GM23248 (cell line): ENCODE measurements at places on chromosomes 6 and 20.

GRCh38 chr6:134921721-134922261 lies 28.1 kb downstream of the ALDH8A1 start:
- DNase-seq = no peak
- no peaks in the 10 kb centered on the region for H3K4me1 ChIP-seq
- H3K27ac ChIP-seq = no peak overlapping the region
- no peak overlapping the region for H3K4me3 ChIP-seq

DNA sequence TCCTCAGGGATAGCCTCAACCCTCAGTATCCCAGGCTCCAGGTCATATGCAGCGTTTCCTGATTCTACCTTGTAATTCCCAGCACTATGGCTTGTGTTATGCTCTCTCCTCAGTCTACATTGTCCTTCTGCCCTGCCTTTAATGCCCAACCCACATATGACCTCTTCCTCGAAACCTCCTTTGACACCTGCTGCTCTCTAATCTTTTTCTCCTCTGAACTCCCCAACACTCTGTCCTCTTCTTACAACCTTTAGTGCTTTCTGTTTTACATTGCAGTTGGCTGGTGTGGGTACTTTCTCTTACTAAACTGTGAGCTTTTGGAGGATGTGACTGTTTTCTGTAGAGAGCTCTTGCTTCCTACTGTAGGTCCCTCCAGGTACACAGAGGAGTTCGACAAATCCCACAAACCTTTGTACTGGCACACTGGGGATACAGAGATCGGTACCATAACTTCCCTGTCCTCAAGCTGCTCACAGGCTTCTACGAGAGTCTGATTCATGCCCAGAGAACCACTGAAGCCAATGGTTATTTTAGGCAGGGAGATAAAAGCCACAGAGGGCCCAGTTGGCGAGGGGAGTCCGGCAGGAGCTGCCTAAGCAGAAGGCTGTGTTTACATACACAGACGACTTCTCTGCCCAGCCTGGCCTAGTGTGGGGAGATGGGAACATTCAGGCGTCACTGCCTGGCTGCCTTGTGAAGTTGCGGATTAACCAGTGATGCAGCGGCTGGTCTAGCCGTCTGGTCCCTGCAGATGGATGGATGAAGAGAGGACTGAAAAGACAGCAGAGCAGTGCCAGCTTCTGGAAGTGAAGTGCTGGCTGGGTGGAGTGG lies 8.4 kb upstream of the EPB41L1 start:
- H3K27ac ChIP-seq = no peak overlapping the region
- no peaks in the 10 kb centered on the region for H3K4me1 ChIP-seq

GRCh38 chr20:3874194-3874844 lies 14.9 kb upstream of the PANK2 start:
- H3K27me3 ChIP-seq = no peaks in the 10 kb centered on the region
- H3K4me1 ChIP-seq = no peaks in the 10 kb centered on the region
- no peak overlapping the region for H3K27ac ChIP-seq
- peaks cover 6% of the 10 kb centered on the region; the same call in 1 of the 2 replicates for H3K36me3 ChIP-seq
- DNase-seq = no peak
- H3K4me3 ChIP-seq = no peak overlapping the region

DNA sequence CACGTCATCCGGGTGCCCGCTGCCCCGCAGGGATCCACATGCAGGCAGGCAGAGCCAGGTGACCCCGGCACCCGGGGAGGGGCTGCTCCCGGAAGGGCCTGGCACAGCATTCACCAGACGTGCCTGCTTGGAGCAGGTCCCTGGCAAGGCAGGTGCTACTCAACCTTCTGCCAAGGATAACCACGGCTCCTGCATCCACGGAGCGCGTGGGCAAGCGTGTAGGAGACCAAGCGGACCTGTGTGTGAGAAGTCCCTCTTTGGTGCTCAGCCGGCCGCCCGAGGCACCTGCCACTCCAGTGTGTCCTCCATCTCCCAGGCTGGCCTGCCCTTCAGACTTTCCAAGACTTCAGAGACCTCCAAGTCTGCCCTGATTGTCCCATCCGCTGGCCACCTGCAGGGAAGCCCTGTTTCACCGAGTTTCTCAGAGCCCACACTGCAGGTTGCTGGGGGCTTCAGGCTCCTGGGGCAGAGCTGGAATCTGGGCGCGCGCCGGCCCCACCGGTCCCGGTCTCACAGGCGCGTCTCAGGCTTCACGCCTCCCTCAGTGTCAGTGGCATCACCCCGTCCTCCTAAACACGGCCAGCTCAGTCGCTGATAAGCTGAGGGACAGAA lies 124.3 kb downstream of the DLL1 start:
- no peak for DNase-seq
- no peaks in the 10 kb centered on the region for H3K4me1 ChIP-seq
- H3K27ac ChIP-seq = no peak overlapping the region

- DNase-seq = no peak
- H3K4me1 ChIP-seq = peaks cover 32% of the 10 kb centered on the region
- no peaks in the 10 kb centered on the region for H3K27me3 ChIP-seq
Observed at GRCh38 chr20:53575481-53576194, 18.0 kb downstream of the ZNF217 start.

- no peaks in the 10 kb centered on the region for H3K27me3 ChIP-seq
- no peak overlapping the region for H3K27ac ChIP-seq
- H3K4me3 ChIP-seq = no peak overlapping the region
Observed at GRCh38 chr6:75412969-75413662, 80.5 kb downstream of the FILIP1 start.

GRCh38 chr6:65072500-65072899 lies 634.5 kb downstream of the EYS start:
- no peak overlapping the region for H3K4me3 ChIP-seq
- H3K27me3 ChIP-seq = no peaks in the 10 kb centered on the region
- no peaks in the 10 kb centered on the region for H3K36me3 ChIP-seq
- DNase-seq = no peak
- no peaks in the 10 kb centered on the region for H3K4me1 ChIP-seq
